ENCODE measurements at places on chromosomes 16 and 17. TPM values are rescaled to one million over a fixed set of nuclear protein-coding genes. Genes with fewer than 3 reads are reported as not detected.

DNA sequence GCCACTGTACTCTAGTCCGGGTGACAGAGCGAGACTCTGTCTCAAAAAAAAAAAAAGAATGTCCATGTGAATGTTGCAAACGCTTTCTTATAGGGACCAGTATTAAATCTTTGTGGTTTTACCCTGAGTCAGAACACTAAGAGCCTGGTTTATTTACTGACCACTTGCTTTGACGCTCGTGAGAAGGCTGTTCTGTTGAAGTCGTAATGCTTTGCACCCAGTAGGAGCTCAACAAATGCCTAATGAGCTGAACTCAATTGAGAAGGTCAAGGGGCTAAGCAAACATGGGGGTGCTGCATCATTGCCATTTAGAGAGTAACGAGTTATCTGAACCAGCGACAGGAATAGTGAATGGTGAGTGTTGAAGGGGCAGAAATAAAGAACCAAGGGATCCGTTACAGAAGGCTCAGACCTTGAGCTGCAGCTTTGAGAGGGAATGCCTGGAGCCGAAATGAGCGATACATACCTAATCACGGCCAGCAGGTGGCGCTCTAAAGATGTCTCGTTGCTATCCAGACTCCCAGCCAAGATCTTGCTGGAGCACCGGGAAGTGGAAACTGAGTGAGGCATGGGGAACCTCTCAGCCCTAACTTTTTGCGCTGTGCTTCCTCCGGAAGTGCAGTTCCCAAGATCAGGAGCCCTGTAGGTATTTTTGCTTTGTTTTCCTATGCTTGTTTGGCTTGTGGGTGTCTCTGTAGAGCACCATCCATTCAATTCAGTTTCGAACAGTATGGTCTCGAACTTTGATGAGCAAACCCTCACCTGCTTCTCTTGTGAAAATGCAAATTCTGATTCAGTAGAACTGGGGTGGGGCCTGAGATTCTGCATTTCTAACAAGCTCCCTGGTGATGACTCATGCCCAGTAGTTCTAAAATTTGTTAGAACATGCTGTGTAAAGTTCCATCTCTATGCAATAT, 12.6 kb upstream of the RNF222 start:
- H3K36me3 ChIP-seq = no peaks in the 10 kb centered on the region
- H3K4me1 ChIP-seq = no peaks in the 10 kb centered on the region
- peak; percentile 98 for DNase-seq
- no peak overlapping the region for H3K27ac ChIP-seq
- no peaks in the 10 kb centered on the region for H3K27me3 ChIP-seq

- H3K27ac ChIP-seq = no peak overlapping the region
- H3K36me3 ChIP-seq = no peaks in the 10 kb centered on the region
- no peaks in the 10 kb centered on the region for H3K27me3 ChIP-seq
- no peak overlapping the region for H3K4me3 ChIP-seq
Observed at GRCh38 chr17:65685110-65685509, 123.7 kb upstream of the AXIN2 start.

- no peak overlapping the region for H3K27ac ChIP-seq
- H3K27me3 ChIP-seq = no peaks in the 10 kb centered on the region
- no peak overlapping the region for H3K4me3 ChIP-seq
- peaks cover 22% of the 10 kb centered on the region for H3K36me3 ChIP-seq
- H3K4me1 ChIP-seq = peaks cover 8% of the 10 kb centered on the region
Observed at GRCh38 chr17:81002409-81003361, 11.0 kb downstream of the CHMP6 start.

GRCh38 chr16:63067141-63067540, 1030.9 kb upstream of the CDH8 start:
- no peaks in the 10 kb centered on the region for H3K36me3 ChIP-seq
- no peak for DNase-seq
- H3K4me3 ChIP-seq = no peak overlapping the region
- no peaks in the 10 kb centered on the region for H3K4me1 ChIP-seq

DNA sequence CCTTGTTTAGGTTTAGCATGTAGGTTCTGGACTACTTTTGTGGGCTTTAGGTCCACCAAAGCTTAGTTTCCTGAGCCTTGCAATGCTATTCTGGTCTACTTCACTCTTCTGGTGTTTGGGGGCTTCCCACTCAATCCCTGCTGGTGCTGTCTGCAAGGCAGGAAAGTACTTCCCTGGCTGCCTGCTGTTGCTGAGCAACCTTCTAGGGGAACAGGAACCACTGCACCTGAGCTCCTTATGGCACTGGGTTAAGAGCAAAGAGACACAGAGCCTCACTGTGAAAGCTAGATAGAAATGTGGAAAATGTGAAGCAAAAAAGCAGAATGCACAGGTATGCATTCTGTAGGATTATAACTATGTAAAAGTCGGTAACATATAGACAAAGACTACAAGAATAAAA, 17.0 kb downstream of the MPO start:
- no peak overlapping the region for H3K4me3 ChIP-seq
- H3K27me3 ChIP-seq = no peaks in the 10 kb centered on the region
- H3K4me1 ChIP-seq = no peaks in the 10 kb centered on the region
- H3K36me3 ChIP-seq = no peaks in the 10 kb centered on the region
- no peak for DNase-seq

- no peak overlapping the region for H3K27ac ChIP-seq
- no peak for DNase-seq
- H3K27me3 ChIP-seq = no peaks in the 10 kb centered on the region
- H3K36me3 ChIP-seq = no peaks in the 10 kb centered on the region
- no peak overlapping the region for H3K4me3 ChIP-seq
Observed at GRCh38 chr17:54882950-54883349, 17.7 kb upstream of the TOM1L1 start.

DNA sequence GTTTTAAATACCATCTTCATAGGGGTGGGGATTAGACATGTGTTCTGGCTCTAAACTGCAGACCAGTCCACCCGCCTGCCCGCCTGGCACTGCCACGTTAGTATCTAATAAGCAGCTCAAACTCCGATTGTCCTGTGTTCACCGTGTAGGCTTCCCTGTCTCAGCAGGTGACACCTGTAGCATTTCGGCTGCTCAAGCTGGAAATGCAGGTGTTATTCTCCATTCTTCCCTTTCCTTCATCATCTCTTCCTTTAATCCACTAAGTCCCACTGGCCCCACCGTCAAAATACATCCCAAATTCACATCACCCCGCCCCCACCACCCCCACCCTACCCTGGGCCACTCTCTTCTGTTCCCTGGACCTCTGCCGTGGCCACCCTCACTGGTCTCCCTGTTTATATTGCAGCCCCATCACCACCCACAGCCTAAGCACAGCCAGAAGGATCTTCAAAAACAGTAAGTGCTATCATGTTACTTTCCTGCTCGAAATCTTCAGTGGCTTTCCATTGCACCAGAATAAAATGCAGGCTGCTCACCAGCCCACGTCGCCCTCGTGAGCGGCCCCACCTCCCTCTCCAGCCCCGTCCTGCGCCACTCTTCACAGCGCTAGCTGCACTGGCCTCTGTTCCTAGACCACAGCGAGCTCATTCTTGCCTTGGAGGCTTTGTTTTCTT, 65.1 kb downstream of the RTN4RL1 start:
- H3K4me1 ChIP-seq = no peaks in the 10 kb centered on the region
- H3K36me3 ChIP-seq = no peaks in the 10 kb centered on the region
- H3K4me3 ChIP-seq = no peak overlapping the region
- no peak for DNase-seq
- H3K27me3 ChIP-seq = no peaks in the 10 kb centered on the region

DNA sequence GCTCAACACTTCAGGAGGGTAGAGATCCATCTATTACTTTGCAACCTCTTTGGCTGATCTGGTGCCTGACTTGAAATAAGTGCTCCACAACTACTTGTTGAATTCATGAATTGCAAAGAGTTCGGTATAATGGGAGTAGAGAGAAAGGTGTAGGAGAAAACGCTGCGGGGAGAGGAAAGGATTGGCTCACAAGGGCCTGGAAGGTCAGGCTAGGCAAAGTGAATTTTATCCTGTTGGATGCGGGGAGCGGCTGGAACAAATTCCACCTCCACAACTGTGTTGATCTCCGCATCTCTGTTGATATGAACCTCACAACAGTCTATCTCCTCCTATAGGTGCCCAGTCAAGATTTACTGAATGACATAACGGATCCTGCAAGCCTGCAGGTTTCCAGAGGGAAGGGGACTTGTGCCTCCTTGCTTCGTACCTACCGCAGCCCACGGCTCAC, 684 bp downstream of the SLX4 start:
- H3K4me1 ChIP-seq = no peaks in the 10 kb centered on the region
- H3K36me3 ChIP-seq = no peaks in the 10 kb centered on the region
- DNase-seq = no peak
- peak overlapping the region; percentile 76 for H3K4me3 ChIP-seq

- H3K27me3 ChIP-seq = no peaks in the 10 kb centered on the region
- DNase-seq = peak; percentile 57
- H3K4me3 ChIP-seq = peak within 1 kb of the TSS; percentile 26
- H3K36me3 ChIP-seq = no peaks in the 10 kb centered on the region
- peaks cover 5% of the 10 kb centered on the region for H3K4me1 ChIP-seq
- H3K27ac ChIP-seq = no peak within 1 kb of the TSS
Observed at GRCh38 chr16:22813948-22814710, at the start of gene HS3ST2. Gene HS3ST2, plus strand, starts transcription at chr16:22814162. Its CDS starts 449 bp downstream, at chr16:22814611.

- no peaks in the 10 kb centered on the region for H3K27me3 ChIP-seq
- no peaks in the 10 kb centered on the region for H3K4me1 ChIP-seq
- no peak for DNase-seq
- peaks cover 12% of the 10 kb centered on the region for H3K36me3 ChIP-seq
Observed at GRCh38 chr17:42843358-42843934, 934 bp upstream of the AOC2 start.

DNA sequence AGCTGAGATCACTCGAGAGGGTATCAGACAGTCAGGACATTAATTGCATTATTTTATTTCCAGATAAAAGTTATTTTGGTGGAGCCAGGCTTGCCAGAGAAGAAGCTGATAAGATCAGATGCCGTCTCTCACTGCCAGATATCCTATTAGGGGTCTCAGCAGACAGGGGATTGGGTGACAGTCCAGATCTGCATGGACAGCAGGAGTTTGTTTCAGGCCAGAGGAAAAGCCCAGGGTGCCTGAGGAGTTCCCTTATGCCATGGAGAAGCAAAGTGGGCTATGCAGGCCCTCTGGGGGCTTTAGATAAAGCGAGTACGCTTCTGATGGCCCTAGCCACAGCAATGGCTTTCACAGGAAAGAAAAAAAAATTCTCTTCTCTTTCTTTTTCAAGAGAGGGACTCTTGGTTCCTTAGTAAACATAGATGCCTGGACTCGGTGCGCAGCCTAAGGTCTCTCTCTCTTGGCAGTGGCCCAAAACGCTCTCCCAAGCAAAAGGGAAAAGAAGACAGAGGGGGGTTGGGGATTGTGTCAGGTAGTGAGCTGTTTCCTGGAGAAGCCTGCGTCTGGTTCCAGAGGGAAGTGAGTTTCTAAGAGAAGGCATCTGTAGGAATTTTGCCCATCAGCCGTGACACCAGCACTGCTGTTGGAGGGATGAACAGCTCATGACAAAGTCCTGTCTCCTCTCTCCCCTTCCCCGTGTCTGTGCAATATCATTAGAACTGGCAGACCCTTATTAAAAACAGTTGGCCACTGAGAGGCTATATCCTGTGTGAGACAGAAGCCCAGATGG, 166.3 kb upstream of the FOXF1 start:
- H3K4me3 ChIP-seq = no peak overlapping the region
- H3K36me3 ChIP-seq = no peaks in the 10 kb centered on the region
- DNase-seq = no peak
- no peaks in the 10 kb centered on the region for H3K27me3 ChIP-seq
- H3K4me1 ChIP-seq = no peaks in the 10 kb centered on the region

DNA sequence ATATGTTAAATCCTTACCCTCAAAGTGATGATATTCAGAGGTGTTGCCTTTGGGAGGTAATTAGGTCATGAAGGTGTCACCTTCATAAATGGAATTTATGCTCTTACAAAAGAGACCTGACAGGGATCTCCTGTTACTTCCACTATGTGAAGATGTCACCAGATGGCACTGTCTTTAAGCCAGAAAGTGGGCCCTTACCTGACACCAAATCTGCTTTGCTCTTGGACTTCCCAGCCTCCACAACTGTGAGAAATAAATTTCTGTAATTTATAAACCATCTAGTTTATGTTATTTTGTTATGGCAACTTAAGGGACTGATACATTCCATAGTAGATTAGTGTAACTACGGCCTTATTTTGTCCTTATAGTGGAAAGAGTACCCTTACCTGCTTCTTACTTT, 358.3 kb upstream of the SALL1 start:
- H3K27me3 ChIP-seq = no peaks in the 10 kb centered on the region
- no peak for DNase-seq

DNA sequence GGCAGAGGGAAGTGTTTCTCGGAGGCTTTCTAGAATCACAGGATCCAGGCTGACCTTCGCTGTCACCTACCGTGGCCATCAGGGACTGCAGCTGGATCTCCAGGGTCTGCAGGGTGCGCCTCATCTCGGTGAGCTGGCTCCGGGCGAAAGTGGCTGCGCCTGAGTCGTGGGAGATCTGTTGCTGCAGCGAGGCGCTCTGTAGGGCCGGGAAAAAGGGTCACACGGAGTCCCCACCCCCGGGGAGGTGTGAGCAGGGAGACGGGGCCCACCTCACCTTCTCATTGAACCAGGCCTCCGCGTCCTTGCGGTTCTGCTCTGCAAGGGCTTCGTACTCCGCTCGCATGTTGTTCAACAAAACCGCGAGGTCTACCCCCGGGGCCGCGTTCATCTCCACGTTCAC, 2.9 kb downstream of the KRT28 start:
- H3K36me3 ChIP-seq = no peaks in the 10 kb centered on the region
- peaks cover 19% of the 10 kb centered on the region for H3K27me3 ChIP-seq
- DNase-seq = no peak
- no peak overlapping the region for H3K27ac ChIP-seq

DNA sequence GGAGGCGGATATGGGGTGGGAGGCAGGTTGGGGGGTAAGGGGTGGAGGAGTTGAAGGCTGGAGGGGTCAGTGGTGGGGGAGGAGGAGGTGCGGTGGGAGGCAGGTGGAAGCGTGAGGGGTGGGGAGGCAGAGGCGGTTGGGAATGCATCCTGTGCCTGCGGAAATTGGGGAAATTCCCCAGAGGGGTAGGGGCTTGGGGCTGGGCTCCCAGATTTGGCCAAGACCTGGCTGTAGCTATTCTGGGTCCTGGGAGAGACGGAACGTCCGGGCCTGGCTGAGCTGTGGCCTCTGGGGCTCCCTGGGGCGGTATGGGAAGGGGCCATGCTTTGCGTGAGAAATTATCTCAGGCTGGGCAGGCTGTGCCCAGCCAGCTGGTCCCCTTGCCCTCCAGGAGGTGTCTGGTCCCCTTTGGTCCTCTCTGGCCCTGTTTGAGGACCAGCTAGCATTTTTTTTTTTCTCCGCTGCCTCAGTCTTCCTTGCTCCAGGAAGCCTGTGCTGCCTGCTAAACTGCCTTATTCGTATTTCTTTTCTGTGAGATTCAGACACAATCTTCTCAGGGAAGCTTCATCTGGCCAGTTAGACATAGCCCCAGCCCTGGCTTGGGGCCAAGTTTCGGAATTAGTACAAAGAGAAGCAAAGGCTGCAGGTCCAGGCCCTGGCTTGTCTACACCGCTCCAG, 7.3 kb upstream of the TRPV2 start:
- peak; percentile 73 for DNase-seq
- no peak overlapping the region for H3K27ac ChIP-seq
- no peaks in the 10 kb centered on the region for H3K4me1 ChIP-seq
- no peaks in the 10 kb centered on the region for H3K36me3 ChIP-seq
- H3K27me3 ChIP-seq = no peaks in the 10 kb centered on the region

GRCh38 chr17:79027274-79027924, 3.4 kb downstream of the C1QTNF1 start:
- no peak for DNase-seq
- H3K36me3 ChIP-seq = no peaks in the 10 kb centered on the region
- H3K4me1 ChIP-seq = peaks cover 10% of the 10 kb centered on the region
- no peaks in the 10 kb centered on the region for H3K27me3 ChIP-seq
- no peak overlapping the region for H3K4me3 ChIP-seq

The KRTAP9-9 gene
- not detected for total RNA-seq

The XYLT1 gene
- total RNA-seq = 4.6 TPM

The RAPGEFL1 gene
- 4.9 TPM for total RNA-seq

The BCO1 gene
- 0.31 TPM for total RNA-seq
